Gastrocnemius medialis (tissue), 4 donors: ENCODE measurements at places on chromosomes 1 and 21. TPM values are rescaled to one million over a fixed set of nuclear protein-coding genes. Genes with fewer than 3 reads are reported as not detected.

Gene TYW3
- total RNA-seq: 6.7 TPM

DNA sequence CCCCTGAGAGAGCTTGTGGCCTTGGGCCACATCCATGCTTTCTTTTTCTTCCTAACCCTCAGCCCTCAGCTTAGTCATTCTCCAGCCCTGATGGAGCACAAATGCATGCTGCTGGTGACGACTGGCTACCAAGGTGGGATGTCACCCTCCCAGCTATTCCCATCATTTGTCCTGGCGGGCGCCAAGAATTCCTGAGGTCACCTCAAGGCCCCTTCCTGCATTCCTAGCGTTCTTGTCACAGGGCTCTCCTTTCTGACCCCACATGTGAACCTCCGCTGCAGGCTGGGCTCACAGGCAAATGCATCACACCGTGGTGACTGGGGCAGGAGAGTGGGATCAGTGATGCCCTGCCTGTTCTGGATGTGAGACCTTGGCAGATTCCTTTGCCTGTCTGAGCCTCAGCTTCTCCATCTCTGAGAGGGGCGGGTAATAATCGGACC is 53.4 kb upstream of the IFFO2 start:
- no peak overlapping the region for H3K27ac ChIP-seq
- DNase-seq: no peak
- H3K27me3 ChIP-seq: no peaks in the 10 kb centered on the region
- no peaks in the 10 kb centered on the region for H3K4me1 ChIP-seq
- no peaks in the 10 kb centered on the region for H3K36me3 ChIP-seq
- no peak overlapping the region for H3K4me3 ChIP-seq

DNA sequence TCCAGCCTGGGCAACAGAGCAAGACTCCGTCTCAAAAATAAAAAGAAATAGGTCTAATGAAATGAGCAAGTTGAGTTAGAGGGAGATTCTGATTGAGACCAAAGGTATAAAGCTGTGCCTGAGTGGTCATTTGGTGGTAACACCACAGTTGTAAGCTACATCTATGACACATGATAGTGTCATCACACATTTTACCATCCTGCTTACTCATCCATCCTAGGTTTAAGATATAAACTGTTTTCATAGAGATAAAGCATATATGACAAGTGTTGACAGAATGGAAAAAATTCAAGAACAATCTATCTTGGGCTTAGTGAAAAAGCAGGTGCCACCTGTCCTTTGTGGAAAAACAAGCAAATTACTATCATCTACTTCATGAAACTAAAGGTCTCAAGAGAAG is 7.1 kb upstream of the CFAP141 start:
- peaks cover 8% of the 10 kb centered on the region for H3K36me3 ChIP-seq
- H3K4me3 ChIP-seq: no peak overlapping the region
- H3K27me3 ChIP-seq: no peaks in the 10 kb centered on the region
- no peak for DNase-seq
- H3K27ac ChIP-seq: no peak overlapping the region
- H3K4me1 ChIP-seq: peaks cover 19% of the 10 kb centered on the region

Gene ACBD3
- 43.9 TPM for total RNA-seq

Gene KCNJ6
- total RNA-seq: not detected

DNA sequence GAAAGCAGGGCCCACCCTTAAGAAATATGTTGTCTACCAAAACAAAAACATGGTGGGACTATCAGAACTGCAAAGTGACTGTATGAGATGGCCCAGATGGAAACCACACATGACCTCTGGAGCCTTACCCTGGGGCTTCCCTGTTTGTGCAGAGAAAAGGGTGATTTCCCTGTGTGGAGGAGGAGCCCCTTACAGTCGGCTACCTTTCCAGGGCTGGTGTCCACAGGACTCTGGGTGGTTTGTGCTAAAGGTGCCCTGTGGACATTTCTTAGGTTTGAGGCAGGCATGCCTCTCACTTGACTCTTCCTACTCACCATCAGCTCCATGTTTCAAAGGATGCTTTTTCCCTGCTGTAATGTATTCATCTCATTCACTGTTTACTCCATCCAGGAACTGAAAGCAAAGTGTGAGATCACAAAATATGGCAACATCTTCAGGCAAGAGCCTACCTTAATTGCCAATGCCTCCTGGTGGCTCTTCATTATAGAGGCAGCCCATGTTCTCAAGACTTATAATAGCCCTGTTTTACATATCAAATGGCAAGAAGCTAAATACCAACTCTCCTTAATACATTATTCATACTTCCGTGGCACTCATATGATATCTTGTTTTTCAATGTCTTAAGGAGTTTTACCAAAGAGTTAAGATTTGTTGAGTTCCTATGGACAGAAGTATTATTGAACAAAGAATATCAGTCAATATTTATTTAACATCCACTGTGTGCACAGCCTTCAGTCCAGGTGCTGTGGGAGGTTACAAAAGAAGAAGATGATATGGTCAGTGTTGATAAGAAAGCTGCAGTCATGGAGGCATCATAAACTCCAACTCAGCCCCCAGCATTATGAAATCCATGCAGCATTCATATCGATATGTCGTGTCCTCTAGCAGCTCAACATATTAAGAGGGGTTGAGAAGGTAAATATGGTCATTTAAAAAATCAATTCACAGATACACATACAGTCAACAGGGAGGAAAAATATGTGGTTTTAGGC is 15.5 kb upstream of the TFF3 start:
- H3K27me3 ChIP-seq: no peaks in the 10 kb centered on the region
- H3K4me3 ChIP-seq: no peak overlapping the region
- no peak for DNase-seq
- H3K36me3 ChIP-seq: no peaks in the 10 kb centered on the region
- H3K27ac ChIP-seq: no peak overlapping the region

GRCh38 chr1:217153361-217153760 is 430.1 kb upstream of the ESRRG start:
- no peaks in the 10 kb centered on the region for H3K36me3 ChIP-seq
- no peak overlapping the region for H3K4me3 ChIP-seq
- H3K27ac ChIP-seq: no peak overlapping the region
- no peak for DNase-seq

DNA sequence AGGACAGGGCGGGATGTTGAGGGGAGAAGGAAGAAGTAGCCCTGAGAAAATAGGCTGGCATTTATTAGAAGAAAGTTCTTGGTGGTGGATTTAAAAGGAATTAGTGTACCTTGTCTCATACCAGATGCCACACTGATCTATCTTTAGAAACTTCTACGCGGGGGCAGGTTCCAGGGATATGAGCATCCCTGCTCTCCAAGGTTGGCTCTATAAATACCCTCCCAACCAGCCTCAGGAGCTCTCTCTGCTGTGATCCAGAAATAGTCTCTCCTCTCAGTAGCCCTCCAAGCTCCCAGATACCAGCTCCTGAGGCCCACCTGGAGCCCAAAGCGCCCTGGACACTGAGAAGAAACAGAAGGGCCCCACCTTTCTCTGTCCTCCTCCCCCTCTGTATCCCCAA is 128.3 kb upstream of the TNR start:
- no peaks in the 10 kb centered on the region for H3K27me3 ChIP-seq
- H3K27ac ChIP-seq: no peak overlapping the region
- H3K4me1 ChIP-seq: no peaks in the 10 kb centered on the region
- no peak overlapping the region for H3K4me3 ChIP-seq
- H3K36me3 ChIP-seq: no peaks in the 10 kb centered on the region
- DNase-seq: no peak

DNA sequence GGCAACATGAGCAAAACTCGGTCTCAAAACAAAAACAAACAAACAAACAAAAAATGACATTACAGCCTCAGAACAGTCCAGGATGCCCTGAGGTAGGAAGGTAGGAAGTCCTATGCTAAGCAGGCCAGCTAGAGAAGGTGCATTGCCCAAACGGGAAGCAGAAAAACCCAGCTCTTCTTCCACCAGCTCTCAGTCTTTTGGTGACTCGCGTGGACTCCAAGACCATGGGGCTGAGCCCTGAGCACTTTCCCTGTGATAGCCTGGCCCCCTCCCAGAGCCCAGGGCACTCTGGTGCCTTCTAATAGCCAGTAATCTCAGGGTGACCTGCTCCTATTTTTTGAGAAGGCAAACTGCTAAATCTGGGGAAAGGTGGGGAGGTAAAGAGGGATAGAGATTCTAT is 16.1 kb downstream of the PHLDA3 start:
- peak; percentile 5 for DNase-seq
- H3K4me1 ChIP-seq: peaks cover 44% of the 10 kb centered on the region
- no peaks in the 10 kb centered on the region for H3K27me3 ChIP-seq
- H3K27ac ChIP-seq: no peak overlapping the region
- no peaks in the 10 kb centered on the region for H3K36me3 ChIP-seq
- H3K4me3 ChIP-seq: no peak overlapping the region

- H3K4me3 ChIP-seq: no peak overlapping the region
- H3K36me3 ChIP-seq: no peaks in the 10 kb centered on the region
- DNase-seq: no peak
- H3K27me3 ChIP-seq: no peaks in the 10 kb centered on the region
- no peak overlapping the region for H3K27ac ChIP-seq
These were observed 11.6 kb upstream of the OLFML2B start for GRCh38 chr1:162035241-162035640.

Gene HIPK1
- total RNA-seq: 54.8 TPM

DNA sequence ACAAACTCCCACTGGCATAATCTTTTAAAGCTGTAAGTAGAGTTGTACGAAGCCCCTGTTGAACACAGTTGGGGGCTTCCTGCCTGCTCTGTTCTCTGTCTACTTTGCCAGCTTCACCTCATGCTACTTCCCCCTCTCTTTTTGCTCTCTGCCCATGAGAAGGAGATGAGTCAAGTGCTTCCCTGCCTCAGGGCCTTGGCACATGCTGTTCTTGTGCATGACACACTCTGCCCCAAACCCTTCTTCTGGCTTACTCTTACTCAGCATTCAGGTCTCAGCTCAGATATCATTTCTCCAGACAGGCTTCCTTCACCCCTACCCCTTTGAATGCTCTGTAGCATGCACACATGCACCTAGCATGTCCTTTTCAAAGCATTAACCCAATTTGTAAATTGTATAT is 208.8 kb downstream of the FOXD2 start:
- no peak overlapping the region for H3K4me3 ChIP-seq
- H3K4me1 ChIP-seq: no peaks in the 10 kb centered on the region
- no peak for DNase-seq
- H3K36me3 ChIP-seq: no peaks in the 10 kb centered on the region
- no peak overlapping the region for H3K27ac ChIP-seq
- no peaks in the 10 kb centered on the region for H3K27me3 ChIP-seq

DNA sequence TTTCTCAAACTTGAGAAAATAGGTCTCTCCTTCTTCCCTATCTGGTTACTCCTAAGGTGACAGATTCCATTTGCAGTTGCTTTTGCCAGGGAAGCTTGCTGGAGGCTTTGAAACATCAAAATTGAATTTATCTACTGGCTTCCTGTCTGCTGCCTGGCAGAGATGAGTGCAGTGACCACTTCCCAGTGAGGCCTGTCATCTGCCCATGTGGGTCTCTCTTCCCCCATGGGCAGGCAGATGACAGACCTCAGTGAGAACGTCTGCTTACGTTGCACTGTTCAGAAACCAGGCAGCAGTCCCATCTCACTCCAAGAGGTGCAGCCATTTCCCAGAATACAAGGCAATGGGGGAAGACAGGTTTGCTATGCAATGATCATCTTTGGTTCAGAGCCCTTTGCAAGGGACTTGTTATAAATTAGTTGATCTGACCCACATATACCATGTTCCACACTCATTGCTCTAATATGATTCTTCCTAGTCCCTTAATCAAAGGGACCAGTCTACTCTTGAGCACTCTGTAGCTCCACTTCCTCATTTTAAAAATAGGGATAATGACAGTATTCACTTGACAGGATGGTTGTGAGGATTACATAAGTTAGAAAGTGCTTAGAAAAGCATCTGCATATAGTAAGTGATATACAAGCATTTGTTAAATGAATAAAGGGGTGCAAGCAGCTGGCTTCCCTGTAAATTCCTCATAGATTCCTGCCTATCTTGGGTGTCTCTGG is 10.6 kb downstream of the PGBD5 start:
- no peak overlapping the region for H3K4me3 ChIP-seq
- H3K36me3 ChIP-seq: no peaks in the 10 kb centered on the region
- no peaks in the 10 kb centered on the region for H3K27me3 ChIP-seq
- no peak for DNase-seq
- H3K4me1 ChIP-seq: no peaks in the 10 kb centered on the region
- H3K27ac ChIP-seq: no peak overlapping the region

Gene TBX19
- 0.53 TPM for total RNA-seq

Gene LPAR3
- total RNA-seq: not detected

DNA sequence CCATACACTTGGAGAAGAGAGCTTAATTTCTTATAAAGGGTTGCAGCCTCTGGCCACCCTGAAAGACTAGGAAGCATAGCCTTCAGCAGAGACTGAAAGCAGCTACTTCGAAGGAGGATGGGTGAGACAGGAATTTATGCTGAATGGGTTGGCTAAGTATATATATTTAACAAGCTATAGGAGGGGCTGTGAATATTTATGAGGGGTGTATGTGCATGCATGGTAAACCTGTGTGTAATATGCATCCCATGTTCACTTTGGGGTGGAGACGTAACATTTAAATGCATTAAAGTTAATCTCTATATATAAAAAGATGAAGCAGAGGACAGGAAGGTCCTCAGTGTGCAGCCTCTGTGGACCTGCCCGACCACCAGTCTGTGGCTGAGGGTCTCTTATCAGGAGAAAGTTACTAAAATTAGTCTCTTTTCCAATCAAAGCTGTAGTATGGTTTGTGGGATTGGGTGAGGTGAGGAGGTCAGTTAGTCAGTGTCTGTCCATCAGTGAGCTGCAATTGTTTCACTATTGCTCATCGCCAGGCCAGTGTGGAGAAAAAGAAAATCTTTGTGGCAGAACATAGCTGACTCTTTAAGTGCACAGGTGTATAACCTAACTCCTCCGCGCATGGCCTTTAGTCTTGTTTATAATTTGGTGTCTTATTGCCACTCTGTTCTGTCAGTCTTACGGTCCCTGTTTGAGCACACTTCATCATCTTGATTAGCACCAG is 35.4 kb upstream of the DSCAM start:
- no peak overlapping the region for H3K4me3 ChIP-seq
- DNase-seq: no peak
- no peaks in the 10 kb centered on the region for H3K36me3 ChIP-seq
- no peak overlapping the region for H3K27ac ChIP-seq

DNA sequence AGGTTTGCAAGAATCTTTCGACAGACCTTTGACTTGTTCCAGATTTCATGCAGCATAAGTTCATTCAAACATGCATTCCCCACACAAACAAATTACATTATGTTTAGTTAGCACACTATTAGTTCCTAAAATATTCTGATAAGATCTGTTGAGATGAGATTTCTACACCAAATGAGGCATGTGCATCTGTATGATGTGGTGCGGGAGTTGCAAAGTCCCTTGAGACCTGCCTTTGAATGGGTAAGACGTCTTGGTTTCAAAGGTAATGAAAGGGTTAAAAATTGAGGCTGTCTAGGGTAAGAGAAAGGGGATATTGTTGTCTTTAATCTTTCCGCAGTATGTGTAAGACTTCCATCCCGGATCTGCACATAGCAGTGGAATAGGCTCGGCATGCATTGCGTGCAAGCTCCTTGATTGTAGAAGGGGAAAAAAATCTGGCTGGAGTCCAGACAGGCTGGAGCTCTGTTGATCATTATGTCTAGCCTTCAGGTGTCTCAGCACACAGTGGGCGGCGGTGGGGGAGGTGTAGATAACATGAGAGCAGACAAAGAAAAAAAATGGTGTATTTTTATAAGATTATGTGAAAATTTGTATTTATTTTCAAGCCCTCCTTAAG is 296.6 kb downstream of the PTPRC start:
- H3K27ac ChIP-seq: peak overlapping the region; percentile 33
- DNase-seq: peak; percentile 19
- H3K36me3 ChIP-seq: no peaks in the 10 kb centered on the region
- H3K4me3 ChIP-seq: peak overlapping the region; percentile 45

- no peak for DNase-seq
- H3K36me3 ChIP-seq: no peaks in the 10 kb centered on the region
- peak overlapping the region; percentile 48 for H3K4me3 ChIP-seq
These were observed 66.9 kb downstream of the GNG12 start for GRCh38 chr1:67766141-67766978.

- no peak for DNase-seq
- no peaks in the 10 kb centered on the region for H3K27me3 ChIP-seq
- no peaks in the 10 kb centered on the region for H3K36me3 ChIP-seq
These were observed 55.2 kb downstream of the ERG start for GRCh38 chr21:38443110-38443509.
